ENCODE measurements at places on chromosomes 2 and 18.

DNA sequence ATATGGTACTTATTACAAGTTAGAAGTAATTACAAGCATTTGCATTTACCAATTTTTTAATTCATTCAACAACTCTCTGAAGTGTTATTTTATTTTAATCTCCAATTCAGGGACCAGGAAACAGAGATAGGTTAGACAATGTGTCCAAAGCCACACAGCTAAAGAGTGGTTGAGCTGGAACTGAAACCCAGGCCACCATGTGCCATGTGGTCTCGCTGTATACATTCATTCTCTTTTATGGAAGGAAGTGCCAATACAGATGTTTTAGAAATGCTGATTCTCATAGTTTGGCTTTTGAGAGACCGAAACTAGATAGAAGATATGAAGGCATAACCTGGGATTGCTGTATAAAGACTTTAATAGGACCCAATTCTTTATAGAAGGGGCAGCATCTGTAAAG is 684.6 kb upstream of the ID2 start:
- no peak for DNase-seq

DNA sequence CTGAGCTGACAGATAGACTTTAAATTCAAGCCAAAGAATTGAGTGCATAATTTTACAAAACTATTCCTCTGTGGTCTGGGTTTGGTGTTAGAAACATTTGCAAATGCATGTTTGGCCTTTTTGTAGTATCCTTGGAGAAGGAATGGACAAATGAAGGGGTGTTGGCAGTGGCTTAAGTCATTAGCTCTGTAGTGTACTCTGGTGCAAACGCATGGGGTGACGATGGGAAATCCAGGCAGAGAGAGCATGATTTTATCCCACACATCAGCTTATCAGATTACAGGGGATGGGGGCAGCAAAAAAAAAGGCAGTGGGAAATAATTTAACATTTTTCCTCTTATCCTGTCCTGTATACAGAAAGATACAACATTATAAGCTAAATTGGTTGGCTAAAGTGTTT is 320.6 kb downstream of the ZNF516 start:
- DNase-seq, result no peak

GRCh38 chr18:24974431-24974830 is 377.5 kb downstream of the ZNF521 start:
- DNase-seq, result no peak

DNA sequence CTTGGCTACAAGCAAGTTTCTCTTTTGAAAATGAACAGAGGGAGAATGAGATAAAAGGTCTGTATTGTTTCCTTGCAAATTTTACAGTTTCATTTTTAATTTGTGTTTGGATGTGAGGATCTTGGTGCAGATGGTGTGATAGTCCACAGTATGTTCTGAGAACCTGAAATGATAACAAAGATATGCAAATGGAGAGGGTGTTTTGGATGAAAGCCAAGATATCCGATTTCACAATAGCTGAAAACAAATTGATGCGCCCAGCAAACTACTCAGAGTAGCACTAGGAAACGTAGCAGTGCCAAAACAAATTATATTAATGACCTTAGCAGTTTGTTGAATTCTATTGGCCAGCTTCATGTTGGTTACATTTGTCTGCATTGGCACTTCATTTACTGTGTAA is 683.5 kb downstream of the TMEM182 start:
- no peak for DNase-seq

DNA sequence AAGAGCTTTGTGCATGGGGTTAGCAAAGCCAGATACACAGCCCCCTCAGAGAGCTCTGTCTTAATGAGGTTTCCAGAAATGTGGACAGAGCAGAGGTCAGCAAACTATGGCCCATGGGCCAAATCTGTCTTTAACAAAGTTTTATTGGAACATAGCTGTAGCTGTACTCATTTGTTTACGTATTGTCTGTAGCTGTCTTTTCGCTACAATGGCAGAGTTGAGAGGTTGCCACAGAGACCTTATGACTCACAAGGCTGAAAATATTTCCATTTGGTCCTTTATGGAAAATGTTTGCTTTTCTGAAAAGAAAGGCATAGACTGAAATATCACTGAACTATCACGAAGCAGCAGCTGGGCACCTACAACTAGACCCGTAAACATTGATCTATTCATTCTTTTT is 841.8 kb downstream of the SLC4A3 start:
- peak; percentile 41 for DNase-seq

DNA sequence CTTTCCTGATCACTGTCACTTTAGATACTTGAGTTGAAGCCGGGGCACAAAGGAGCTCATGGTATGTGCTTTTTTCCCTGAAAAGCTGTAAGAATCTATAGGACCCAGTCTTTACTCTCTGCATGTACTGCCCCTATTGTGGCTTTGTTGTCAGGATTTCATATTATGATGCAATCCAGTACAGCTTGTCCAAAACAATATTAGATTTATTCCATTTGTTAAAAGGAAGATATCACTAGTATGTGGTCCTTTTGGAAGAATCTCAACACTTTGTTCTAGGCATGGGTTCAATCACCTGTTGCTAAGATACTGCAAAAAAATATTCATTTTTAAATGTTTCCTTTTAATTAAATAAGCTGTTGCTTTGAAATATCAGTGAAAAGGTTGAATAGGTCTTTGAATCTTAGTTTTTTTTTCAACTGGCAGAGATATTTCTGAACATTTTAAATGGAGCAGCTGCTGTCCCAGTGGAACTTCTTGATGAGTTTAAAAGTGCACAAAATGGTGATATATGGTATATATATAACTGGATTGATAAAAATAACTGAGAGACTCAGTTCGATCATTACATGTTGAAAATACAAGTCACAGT is 256.6 kb upstream of the NT5C1B start:
- no peak for DNase-seq

DNA sequence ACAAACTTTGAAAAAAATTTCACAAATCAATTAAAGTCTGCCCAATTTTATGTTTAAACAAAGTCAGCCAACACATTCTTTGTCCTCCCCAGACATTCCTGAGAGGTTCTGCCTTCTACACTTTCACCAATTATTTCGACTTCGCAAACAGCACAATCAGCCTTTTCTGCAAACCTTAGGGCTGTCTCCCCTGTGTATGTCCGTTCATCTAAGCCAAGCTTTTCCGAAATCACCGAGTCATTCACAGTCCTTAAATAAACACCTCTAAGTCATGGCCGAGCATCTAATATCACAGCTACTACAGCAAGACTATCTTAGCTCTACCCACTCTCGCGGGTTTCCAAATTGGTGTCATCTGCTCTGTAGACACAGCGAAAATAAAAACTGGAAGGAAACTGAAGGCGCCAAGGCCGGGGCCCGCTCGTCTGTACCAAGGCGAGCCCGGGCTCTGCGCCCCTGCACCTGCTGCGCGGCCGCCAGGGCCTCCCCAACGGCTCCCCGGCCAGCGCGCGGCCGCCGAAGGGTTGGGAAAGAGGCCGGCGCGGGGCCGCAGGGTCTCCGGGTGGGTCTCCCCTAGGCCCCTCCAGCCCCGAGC is 730 bp downstream of the ODC1 start:
- no peak for DNase-seq

DNA sequence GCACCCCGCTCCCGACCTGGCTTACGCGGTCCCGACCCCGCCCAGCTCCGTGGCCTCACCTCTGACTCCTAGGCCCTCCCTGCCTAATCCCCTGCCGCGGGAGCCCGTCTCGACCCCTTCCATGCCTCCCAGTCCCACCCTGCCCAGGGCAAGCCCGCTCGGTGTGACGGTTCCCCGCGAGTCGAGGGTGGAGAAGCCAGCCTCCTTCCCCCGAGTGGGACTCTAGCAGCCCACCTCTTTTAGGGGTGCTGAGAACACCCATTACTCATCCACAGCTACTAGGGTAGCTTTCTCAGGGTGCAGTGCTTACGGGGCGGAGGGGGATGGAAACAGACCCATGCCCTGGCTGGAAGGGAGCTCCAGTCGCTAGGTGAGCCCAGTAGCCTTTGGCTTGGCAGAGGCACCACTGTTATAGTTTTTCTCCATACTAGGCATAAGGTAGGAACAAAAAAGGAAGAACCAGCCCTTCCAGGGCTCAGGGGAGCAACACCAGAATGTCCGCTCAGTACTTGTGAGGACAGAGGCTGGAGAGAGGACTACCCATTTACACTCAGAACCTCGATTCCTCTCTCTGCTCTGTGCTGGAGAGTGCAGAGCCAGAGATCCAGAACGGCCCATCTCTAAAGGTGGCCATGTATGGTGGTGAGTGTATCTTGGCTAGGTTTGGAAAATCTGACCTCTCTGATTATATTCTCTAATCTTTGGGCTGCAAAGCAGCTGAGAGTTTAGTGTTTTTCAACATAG is 606 bp downstream of the AGBL5 start:
- DNase-seq, result no peak

- no peak for DNase-seq
Measured at GRCh38 chr2:163132850-163133249, 294.3 kb upstream of the KCNH7 start.

DNA sequence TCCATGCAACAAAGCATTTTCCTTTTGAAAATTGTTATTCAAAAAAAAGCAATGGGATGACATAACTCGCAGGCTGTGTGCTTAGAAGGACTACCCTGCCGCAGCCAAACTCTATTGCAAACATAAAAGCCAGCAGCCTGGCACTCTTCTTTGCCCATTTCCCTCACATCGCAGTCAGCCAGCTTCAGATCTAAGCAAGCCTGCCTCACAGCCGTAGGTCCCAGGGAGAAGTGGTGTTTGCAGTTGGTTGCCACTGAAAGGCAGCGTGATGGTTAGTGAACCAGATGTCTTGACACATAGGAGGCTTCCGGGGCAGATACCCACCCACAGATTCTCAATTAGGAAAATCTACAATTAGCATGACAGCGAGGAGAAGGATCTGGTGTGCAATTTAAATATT is 655.2 kb downstream of the RNF144A start:
- DNase-seq, result no peak
